ENCODE measurements at places on chromosomes 1 and 21.

DNA sequence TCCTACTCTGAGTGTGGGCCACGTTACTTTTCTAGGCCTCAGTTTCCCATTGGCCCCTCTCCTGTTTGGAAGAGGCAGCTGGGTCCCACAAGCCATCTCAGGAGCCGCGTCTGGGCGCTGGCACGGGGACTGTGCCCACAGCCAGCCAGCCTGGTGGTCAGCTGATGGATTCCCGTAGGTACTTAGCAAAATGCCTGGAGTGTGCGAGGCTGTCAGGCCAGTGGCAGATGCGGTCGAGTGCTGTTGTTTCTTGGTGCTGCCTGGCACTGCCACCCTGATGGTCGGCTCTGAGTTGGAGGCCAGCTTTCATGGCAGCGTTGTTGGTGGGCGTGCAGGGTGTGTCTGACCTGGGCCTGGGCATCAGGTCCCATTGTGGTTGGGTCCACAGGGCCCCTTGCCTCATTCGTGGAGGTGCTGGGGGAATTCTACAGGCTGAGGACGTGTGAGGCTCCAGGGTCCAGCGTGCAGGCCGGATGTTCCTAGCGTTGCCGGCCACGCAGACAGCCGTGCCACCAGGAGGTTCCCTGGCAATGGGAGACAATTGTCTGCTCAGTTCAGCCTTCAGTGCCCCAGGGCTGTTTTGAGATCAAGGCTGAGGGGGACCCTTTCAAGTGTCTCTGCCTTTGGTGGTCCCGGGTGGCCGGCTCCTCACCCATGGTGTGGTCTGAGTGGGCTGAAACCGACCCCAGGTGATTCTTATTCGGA, 20.9 kb downstream of the SKI start:
- no peak for DNase-seq

DNA sequence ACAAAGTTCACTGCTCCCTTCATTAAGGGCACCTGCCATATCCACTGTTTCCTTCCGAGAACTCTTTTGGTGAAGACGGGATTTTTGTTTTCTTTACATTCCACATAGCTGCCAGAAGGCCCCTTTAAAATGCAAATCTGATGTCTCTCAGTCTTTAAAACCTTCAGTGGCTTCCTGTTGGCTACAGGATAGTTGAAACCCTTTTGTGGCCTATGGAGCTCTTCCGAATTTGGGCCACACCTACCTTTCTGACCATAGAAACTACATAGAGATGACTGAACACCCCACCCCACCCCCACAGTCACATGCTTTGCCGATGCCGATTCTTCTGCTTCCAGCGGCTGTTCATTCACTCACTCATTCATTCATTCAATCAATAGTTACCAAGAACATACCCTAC, 502.6 kb downstream of the KIF26B start:
- no peak for DNase-seq

DNA sequence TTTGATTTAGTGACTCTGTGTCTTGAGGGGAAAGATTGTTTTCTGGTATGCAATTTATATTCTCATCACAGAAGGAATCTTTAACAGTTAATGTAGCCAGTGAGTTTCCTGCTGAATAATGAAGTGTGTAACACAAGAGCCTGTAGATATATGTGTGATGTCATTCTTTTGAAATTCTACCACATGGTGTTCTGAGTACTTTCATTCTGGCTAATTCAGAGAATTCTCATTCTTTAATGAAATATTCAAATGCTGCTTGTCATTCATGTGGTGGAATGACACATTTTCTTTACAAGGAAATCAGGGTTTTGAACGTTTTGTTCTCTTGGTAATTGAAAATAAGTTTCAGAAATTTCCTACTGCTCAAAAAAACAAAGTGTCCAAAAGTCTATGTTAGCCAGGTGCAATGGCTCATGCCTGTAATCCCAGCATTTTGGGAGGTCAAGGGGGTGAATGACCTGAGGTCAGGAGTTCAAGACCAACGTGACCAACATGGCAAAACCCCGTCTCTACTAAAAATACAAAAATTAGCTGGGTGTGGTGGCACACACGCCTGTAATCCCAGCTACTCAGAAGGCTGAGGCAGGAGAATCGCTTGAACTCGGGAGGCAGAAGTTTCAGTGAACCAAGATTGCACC, 79.6 kb downstream of the MAP3K21 start:
- DNase-seq, result no peak

- DNase-seq, result no peak
Measured at GRCh38 chr1:159786465-159786864, 5.7 kb downstream of the DUSP23 start.

DNA sequence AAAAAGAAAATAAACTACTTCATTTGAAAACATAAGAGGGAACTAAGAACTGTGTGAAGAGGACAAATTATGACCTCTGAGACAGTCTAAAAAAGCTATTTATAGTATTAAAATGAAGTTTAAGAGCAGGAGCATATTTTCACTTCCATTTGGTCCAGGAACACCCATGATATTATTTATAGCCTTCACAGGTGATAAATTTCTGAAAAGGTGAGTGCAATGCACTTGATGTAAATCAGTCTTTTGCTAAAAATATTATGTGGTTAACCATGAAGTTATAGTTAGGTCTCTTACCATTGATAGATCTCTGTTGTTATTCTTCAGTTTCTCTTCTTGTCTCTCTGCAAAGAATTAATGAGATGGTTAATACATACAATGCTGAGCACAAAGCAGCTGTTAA, 14.7 kb downstream of the TMCO1 start:
- no peak for DNase-seq

DNA sequence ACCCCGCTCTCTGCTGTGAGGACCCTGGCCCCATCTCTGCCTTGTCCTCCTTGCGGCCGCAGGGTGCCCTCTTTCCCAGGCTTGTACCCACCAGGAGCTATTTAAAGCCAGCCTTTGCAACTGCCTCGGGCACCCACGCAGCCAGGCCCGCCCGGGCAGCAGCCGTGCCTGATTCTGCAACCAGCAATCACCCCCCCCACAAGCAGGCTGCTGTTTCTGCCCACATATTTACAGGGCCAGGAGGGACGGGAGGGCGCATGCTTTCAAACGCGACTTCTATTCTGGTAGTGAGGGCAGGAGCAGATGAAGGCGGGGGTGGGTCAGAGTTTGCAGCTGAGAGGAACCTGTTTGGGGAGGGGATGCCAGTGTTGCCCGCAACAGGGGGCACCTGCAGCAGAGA, 13.6 kb downstream of the GABRD start:
- DNase-seq, result no peak

DNA sequence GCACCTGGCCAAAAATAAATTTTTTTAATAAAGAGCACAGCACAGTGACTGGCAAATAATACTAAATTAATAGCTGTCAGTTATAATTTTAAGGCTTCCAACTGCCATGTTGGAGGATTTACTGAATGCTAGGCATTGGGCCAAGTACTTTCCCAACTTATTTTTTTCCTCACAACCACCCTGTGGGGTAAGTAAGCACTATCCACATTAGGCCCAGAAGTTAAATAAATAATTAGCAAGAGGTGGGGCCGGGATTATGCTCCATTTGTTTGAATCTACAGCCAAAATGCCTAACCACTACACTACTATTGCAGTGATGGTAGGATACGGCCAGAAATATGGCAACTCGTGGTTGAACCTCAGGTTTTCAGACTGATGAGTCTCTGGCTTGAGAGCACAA, 4.6 kb upstream of the TRNAU1AP start:
- DNase-seq, result no peak

DNA sequence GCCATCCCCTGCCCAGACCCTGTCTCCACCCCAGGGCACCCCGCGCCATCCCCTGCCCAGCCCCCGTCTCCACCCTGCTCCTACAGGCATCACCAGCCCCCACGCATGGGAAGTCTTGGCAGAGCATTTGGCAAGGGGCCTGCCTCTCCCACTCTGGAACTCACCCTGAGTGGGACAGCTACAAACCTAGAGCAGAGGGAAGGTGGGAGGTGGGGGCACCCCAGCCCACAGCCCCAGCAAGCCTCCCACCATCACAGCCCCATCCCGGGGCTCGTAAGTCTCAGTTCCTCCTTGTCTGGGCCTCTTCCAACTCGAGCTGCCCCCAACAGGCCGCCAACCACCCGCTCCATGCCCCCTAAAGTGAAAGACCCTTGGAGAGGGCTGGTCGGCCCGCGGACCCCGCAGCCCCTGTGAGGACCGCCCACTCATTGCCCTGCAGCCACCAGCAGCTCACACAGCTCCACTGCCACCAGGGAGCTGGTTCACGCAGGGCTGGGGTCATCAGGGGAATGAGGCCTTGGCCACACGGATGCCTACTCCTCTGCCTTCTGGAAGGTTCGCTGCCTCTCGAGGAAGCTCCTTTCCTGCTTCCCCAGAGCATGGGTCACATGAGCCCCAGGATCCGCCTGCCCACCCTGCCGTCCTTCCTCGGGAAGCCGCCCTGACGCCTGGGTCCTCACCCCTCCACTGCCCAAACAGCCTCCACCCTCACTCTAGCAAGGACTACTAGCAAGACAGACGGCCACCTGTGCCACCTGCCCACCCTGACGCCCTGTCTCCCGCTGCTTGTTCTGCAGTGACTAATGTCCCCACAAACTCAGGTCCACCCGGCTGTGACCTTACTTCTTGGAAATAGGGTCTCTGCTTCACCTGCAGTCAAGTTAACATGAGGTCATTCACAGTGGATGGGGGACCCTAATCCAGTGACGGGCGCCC, 14.4 kb downstream of the MEGF6 start:
- no peak for DNase-seq

DNA sequence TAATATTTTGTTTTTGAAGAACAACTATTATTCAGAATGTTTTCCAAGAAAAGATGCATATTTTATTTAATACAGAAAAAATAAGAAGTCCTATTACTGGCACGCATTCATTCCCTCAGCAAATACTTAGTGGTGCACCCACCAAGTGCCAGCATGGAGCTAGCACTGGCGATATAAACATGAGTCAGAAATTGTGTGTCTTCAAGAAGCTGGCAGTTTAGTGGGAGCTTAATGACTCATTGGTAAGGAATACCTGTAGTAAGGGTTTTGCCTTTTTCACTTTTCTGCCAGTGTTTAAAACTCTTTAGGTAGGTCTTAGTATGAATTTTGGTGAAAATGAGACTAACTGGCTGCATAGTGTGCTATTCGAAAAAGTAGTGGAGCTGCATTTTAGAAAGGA, 6.3 kb downstream of the MAGI3 start:
- peak; percentile 87 for DNase-seq

DNA sequence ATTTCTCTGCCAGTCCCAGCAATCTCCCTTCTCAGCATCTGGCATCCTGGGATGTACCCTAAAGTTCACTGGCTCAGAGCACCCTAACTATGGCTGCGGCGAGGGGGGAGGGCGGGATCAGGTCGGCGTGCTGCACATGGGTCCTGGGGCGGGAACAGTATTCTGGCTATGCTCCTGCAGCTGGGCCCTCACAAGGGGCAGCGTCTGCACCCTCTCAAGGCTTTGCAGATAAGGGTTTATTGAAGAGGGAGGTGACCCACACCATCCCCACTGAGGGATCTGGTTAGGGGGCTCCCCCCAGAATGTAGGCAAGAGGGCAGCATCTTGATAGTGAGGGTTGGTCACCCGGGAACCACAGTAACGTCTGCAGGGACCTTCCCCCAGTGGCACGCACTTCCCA, 44.9 kb upstream of the PCBP3 start:
- no peak for DNase-seq

GRCh38 chr1:233327651-233328141, at the start of gene MAP3K21:
MAP3K21 (plus strand) TSS chr1:233327724; CDS start chr1:233328029, 305 bp downstream.
- DNase-seq, result no peak

DNA sequence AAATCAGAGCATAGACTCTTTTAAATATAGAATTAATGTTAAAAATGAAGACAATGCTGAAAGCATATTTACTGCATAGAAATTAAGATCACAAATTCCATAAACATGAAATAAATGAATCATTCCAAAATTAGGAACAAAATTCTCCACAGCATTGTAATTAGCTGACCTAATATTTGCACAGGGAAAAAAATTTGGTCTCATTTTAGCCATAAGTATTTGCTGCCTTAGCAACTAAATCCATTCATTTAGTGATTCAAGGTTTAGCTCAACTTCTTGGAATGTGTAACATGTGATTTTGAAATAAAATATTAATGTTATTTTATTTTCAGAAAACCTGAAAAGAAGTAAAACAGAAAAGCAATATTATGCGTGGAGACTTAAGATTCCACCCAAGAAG, 25.5 kb downstream of the ADAMTS5 start:
- no peak for DNase-seq

GRCh38 chr1:53708687-53709086, 30.3 kb downstream of the GLIS1 start:
- no peak for DNase-seq

- peak; percentile 72 for DNase-seq
Measured at GRCh38 chr1:152110860-152111514, 4.3 kb downstream of the TCHH start.

DNA sequence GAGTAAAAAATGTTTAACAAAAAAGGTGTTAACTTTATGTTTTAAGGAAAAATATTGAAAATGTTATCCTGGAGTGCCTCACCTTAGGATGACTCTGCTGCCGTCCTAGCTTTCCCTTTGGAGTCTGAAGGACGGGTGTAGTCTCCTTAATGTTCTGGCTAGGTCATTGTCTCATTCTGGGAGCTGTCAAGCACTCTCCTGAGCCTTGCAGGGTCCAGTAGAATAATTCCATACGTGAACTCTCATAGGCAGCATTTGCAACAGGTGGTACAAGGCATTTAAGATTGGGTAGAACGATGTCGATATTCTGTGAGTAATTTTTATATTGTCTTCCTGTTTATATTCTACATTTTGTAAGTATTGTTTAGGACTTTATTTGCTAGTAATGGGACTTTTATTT, 283.6 kb upstream of the C1orf105 start:
- DNase-seq, result no peak

GRCh38 chr1:53500204-53501064, 41.2 kb downstream of the DMRTB1 start:
- no peak for DNase-seq

GRCh38 chr1:174469687-174470086, 21.9 kb downstream of the GPR52 start:
- DNase-seq, result no peak

DNA sequence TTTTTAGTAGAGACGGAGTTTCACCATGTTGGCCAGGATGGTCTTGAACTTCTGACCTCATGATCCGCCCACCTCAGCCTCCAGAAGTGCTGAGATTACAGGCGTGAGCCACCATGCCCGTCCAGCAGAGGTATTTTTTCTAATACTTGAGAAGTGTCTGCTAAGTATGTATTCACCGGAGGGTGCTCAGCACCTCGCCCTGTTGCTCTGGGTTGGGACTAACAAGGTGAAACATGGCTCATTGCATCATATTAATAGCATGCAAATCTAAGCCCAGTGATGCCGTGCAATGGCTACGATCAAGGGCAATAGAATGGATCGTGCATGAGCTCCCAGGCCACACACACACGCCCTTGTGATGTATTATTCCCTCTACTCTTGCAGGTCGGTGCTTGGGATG, 68.7 kb downstream of the PDE9A start:
- no peak for DNase-seq
